Hematopoietic multipotent progenitor cell treated with erythropoietin and hydrocortisone succinate and interleukin-3 and kit ligand, for 6 days (in vitro differentiated cells): ENCODE measurements at places on chromosomes 16 and 17.

DNA sequence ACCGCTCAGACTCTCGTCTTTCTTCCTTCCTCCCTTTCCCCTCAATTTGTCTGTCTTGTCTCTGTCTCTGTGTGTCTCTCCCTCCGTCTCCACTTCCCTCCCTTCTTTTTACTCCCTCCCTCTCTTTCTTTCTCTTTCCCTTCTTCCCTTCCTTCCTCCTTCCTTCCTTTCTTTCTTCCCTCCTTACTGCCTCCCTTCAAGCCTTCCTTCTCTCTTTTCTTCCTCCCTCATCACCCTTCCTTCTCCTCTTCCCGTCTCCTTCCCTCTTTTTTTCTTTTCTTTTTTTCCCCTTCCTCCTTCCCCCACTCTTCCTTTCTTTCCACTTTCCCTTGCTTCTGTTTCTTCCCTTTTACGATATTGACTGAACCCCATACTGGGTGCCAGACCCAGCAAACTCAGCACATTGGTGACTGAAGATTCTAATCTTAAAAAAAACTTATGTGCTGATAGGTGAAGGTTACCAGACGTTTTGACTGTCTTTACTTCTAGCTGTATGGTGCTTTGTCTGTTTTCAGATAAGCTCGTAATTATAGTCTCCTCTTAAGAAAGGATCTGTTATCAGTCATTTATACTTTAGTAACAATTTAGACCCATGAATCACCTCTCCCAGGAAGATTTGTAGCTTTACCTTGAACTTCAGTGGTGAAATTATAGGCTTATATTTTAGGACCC, 481 bp upstream of the BRD7 start:
- peak; percentile 73 for DNase-seq

- DNase-seq = peak; percentile 32
Observed at GRCh38 chr16:74766729-74767128, 7.9 kb downstream of the FA2H start.

DNA sequence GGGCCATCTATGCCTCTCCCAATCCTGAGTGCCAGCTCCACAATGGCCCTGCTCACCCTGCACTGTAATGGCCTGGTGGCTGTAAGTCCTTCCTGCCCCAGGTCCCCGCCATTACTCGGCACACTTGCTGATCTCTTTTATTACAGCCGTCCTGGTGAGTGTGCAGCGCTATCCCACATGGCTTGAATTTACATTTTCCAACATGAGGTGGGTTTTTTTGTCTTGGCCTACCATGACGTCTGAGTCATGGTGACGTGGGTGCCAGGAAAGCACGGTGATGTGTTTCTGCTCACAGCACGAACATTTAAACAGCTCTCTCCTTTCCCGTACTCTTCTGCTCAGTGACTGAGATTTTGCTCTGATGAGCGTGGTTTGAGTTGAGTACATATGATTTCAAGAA, 55.2 kb upstream of the FOXF1 start:
- DNase-seq = no peak

DNA sequence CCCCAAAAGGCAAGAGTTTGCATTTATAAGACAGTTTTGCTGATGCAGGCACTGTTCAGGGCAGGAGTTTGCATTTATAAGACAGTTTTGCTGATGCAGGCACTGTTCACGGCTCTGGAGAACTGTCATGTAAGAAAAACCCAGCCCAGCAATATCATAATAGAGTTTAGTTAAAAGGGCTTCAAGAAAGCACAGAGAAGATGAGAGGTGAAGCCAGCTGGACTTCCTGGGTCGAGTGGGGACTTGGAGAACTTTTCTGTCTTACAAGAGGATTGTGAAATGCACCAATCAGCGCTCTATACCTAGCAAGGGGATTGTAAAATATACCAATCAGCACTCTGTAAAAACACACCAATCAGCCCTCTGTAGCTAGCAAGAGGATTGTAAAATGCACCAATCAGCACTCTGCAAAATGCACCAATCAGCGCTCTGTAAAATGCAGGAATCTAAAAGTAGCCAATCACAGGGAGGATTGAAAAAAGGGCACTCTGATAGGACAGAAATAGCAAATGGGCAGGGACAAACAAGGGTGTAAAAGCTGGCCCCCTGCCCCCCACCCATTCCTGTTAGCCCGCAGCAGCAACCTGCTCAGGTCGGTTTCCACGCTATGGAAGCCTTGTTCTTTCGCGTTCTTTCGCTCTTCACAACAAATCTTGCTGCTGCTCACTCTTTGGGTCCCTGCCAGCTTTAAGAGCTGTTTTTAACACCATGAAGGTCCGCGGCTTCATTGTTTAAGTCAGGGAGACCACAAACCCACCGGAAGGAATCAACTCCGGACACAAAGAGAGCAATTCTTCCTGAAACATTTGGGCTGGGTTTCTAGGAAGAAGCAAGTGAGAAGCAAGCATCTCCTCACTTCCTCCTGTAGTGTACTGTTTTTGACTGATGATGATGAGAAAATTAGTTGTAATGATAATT, 1.8 kb upstream of the CBX1 start:
- DNase-seq = peak; percentile 53

- no peak for DNase-seq
Observed at GRCh38 chr17:70520447-70520846, 351.1 kb downstream of the KCNJ2 start.

- no peak for DNase-seq
Observed at GRCh38 chr16:1126044-1126443, 26.9 kb upstream of the CACNA1H start.
